ENCODE measurements at places on chromosomes 12 and 14.
A peak's percentile ranks its signal among the peaks of the same experiment; 100 is the strongest.

GRCh38 chr14:99519931-99520421 lies 38.8 kb downstream of the CCNK start:
- no peak for DNase-seq

- no peak for DNase-seq
Measured at GRCh38 chr12:106564678-106565329, 18.0 kb upstream of the RFX4 start.

GRCh38 chr12:51863363-51863932 lies 14.9 kb upstream of the FIGNL2 start:
- DNase-seq = no peak

DNA sequence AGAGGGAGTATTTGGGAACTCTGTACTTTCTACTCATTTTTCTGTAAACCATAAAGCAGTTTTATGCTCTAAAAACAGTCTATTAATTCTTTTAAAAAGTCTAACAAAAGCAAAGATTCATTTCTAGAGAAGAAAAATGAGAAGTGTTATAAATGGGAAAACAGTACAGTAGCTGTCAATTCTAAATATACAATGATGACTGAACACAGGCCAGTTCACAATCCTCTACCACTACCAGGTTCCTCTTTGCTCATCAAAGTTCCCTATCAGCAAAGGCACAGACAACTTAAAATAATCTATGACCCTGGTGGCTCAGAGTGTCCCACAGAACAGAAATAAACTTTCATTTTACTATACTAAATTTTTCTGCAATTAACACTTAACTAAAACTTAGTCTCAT lies 12.5 kb downstream of the NAA25 start:
- no peak for DNase-seq

GRCh38 chr12:1591034-1591433 lies 3.3 kb downstream of the FBXL14 start:
- no peak for DNase-seq

DNA sequence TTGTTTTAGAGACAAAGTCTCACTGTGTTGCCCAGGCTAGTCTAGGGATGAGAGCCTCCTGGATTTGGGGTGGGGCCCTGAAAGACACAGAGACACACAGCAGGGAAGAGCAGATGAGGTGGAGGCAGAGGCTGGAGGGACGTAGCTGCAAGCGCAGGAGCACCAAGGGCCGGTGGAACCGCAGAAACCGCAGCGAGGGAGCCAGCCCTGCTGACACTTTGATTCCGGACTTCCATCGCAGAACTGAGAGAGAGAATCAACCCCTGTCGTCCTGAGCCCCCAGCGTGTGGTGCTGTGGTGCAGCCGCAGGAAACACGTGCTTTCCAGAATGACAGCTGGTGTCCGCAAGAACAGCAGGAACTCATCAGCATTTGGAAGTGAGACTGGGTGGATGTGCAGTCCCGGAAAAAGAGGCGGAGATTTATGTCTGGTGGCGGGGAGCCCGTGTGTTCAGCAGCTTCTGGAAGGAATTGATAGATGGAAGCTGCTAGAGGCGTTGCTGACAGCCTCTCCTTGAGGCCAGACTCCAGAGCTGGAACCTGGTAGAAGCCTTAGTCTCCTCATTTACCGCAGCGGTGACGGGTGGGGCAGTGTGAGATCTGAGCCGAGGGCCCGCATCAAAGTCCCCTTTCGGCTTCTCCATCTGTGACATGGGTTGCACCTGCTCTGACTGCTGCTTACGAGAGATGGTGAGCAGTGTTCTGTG lies 21.9 kb upstream of the KLC1 start:
- DNase-seq = peak; percentile 88

DNA sequence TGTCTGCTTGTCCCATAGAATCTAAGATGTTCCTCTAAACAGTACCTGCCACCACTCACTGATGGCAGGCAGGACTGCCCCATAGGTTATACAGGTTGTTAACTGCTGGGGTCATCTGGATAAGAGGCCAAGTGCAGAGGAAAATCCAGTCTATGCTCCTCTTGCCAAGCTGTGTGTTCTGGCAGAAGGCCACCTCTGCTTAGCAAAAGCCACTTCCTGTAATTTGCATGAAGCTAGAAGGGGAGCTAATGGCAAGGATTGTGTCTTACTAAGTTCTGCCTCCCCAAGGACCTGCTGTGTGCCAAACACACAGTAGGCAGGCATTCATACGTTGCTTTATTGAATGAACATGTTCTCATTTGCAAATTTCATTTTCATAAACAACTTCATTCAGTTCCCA lies 445.4 kb downstream of the BCL11B start:
- DNase-seq = no peak

DNA sequence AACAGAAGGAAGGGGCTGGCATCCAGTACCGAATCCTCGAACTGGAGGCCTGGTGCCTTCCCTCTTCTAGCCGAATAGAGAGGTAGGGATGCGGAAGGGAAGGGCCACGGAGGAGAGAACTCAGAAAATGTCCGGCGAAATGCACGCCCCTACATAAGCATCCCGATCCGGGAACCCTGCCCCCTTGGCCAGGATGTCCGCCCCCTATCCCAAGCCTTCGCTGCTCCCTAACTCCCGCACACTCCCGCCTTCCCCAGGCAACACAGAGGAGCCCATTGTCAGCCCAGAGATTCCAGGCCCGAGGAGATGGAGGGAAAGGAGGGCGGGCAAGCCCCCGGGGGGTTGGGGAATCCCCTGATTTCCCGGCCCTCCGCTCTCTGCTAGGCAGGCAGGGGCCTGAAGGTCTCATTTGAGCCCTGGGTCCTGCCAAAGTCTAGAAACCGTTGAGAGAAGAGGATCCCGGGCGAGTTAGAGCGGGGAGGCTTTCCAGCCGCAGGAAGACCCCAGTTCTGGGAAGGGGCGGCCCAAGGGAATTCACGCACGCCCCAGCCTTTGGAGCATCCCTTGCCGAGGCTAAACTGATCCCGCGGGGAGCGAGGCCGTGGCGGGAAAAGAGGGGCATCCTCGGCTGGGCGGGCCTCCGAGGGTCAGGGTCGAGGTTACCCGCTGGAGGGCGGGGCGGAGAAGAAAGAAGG lies 569 bp upstream of the ARHGEF40 start:
- DNase-seq = peak; percentile 65

GRCh38 chr12:96041181-96041580 lies 5.8 kb upstream of the LTA4H start:
- DNase-seq = no peak

DNA sequence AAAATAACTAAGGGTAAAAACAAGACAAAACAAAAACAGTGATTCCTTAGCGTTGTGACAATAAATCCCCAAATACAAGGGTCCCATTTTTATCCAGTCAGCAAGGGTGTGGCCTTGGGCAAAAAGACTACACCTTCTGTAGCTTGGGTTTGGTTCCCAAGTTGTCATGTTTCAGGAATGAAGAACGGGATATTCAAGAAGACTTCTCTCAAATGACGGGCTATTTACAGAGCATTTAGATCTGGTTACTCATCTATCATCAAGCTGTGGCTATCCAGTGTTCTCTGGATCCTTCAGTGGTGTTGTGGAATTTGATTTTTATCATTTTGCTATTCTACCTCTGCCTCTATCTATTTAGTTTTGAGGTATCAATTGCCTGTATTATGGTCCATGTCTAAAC lies 219.7 kb downstream of the SLC25A21 start:
- no peak for DNase-seq

- DNase-seq = no peak
Measured at GRCh38 chr12:69843608-69844007, 18.6 kb downstream of the MYRFL start.

DNA sequence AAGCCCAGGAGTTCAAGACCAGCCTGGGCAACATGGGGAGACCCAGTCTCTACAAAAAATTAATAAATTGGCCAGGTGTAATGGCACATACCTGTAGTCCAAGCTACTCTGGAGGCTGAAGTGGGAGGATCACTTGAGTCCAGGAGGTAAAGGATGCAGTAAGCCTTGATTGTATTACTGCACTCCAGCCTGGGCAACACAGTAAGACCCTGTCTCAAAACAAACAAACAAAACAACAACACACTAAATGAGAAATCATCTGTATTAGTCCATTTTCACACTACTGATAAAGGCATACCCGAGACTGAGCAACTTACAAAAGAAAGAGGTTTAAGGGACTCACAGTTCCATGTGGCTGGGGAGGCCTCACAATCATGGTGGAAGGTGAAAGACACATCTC lies 4.7 kb upstream of the MLXIP start:
- no peak for DNase-seq

DNA sequence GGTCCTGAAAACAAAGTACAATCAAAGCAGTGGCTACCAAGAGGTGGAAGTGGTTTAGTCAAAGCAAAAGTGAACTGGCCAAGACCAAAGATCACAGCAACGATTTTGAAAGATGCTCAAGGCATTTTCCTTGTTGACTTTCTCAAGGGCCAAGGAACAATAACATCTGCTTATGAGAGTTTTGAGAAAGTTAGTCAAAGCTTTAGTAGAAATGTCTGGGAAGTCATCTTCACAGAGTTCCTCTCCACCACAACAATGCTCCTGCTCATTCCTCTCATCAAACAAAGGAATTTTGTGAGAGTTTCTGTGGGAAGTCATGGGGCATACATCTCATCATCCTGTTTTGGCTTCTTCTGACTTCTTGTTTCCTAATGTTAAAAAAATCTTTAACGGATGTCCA lies 80.1 kb downstream of the PLEKHA5 start:
- peak; percentile 82 for DNase-seq

DNA sequence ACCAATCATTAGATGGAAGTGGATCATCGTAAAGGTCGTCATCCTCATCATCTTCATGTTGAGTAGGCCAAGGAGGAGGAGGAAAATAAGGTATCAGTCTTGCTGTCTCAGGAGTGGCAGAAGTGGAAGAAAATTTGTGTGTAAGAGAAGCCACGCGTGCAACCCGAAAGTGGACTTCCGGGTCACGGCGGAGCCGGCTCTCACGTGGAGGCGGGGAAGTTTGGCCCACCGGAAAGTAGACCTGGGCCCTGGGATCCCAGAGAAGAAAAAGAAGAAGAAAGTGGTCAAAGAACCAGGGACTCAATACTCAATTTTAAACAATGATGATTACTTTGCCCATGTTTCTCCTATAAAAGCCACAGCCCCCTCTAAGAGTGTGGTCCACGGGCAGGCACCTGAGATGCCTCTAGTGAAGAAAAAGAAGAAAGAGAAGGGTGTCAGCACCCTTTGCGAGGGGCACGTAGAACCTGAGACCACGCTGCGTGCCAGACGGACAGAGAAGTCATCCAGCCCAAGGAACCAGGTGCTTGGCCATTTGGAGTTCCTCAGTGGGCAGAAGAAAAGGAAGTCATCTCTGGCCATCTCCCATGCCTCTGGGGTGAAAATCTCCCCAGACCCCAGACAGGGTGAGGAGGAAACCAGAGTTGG lies 365.8 kb downstream of the BCAT1 start:
- DNase-seq = no peak

- no peak for DNase-seq
Measured at GRCh38 chr12:88969127-88969526, 383.2 kb downstream of the DUSP6 start.

DNA sequence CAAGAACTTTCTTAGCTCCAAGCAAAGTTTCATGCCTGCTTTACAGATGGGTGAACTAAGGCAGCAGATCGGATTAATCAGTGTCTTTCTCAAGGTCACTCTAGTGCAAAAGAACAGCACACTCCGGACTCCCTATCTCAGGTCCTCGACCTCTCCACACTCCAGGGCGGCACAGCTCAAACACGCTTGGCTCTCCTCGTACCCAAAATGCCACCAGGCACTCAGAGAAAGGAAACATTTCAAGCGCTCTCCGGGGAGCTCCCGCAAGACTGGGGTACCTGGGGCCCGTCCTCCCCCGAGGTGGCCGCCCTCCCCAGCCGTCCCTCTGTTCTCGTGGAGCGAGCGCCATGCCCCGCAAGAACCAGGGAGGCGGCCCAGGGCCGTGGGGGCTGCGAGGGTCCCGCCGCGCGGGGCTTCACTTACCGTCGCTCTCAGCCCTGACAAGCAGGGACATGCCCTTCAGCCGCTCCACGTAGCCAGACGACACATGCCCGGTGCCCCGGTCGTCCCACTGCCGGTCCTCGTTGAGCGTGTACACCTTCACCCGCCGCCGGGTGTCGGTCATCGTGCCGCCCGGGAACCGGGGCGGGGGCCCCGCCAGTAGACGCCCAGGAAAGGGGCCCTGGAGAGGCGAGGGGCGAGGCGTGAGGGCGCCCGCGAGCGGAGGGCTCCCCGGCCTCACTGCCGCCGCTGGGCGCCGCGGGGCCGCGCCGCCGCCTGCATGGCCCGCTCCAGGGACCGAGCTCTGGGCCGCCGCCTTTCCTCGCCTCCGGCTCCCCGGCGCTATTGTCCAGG lies 830 bp downstream of the PPP4R3A start:
- DNase-seq = no peak

GRCh38 chr12:98172801-98173200 lies 342.6 kb upstream of the TMPO start:
- DNase-seq = no peak

GRCh38 chr12:10186299-10186698 lies 7.5 kb downstream of the TMEM52B start:
- DNase-seq = no peak

- peak; percentile 25 for DNase-seq
Measured at GRCh38 chr12:77049767-77050353, 15.5 kb downstream of the E2F7 start.

DNA sequence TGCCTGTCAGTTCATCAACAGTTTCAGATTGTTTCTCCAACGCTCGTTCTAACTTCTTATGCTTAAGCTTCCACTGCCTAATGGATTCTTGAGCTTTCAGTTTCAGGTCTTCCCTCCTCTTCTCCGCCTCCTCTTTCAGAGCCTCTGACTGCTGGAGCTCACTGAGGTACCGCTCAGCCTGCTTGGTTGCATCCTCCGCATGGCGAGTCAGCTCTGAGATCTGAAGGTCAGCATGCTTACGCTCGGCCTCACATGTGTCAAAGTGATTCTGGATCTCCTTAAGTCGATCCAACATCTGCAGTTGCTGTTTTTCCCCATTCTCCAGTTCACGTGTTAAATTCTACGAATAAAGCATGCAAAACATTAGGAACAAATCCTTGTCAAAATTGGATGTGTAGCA lies 148.8 kb downstream of the CEP128 start:
- DNase-seq = no peak

GRCh38 chr12:52245962-52246569 lies 13.0 kb downstream of the KRT7 start:
- DNase-seq = no peak

GRCh38 chr14:34835312-34835711 lies 39.8 kb downstream of the BAZ1A start:
- DNase-seq = no peak

Measured in foreskin melanocyte (primary cell).